Stimulated activated CD8-positive, alpha-beta memory T cell treated with anti-CD3 and anti-CD28 coated beads, Interleukin-7, amount 100 ng/mL, for 4 hours (primary cell): ENCODE measurements at places on chromosomes 4 and X.

GRCh38 chr4:103050736-103051436, 25.7 kb downstream of the SLC9B2 start:
- DNase-seq = no peak

DNA sequence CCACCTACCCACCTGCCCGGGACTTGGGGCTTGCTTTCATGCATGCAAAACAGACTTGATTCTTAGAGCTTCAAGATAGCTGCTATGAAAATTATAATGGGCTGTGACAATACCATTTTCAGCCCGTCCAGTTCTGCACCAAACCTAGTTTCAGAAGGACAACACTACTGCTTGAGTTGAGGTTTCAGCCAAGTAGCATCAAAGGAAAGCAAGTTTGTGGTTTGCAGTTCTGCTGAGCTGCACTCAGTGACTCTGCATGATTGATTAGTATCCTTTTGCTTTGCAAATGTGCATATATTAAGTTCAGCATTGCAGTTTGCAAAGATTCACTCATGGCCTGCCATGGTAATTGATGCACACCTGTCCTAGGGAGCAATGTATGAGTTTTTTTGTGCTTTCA, 442.7 kb downstream of the RPA4 start:
- no peak for DNase-seq

DNA sequence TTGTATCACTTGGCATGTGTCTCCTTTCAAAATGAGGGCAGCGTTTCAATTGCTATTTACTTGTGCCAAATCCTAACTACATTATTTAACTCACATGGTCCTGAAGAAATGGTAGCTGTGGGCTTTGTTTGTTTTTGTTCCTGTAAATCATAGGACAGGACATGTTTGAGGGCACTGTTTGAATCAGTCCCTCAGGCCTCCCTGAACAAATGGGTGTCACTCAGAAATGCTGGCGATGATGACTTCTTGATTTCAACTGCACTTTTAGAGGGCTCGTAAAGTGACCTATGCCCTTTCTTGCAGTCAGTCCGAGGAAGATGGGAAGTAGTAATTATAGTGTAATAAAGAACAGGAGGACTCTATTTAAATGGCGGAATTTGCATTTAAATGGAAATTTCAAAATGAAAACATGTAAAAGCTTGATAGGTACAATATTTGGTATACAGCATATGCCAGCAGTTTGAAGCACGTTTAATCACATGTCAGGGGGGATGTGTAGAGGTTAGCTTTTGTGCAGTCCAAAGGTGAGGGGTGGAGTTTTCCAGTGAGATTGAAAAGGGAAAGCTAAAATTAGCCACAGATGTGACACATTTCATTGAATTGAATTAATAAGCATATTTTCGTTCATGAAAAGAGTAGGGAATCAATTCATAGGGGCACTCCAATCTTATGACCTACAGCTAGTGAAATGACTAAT, 1958.7 kb upstream of the IGFBP7 start:
- no peak for DNase-seq

DNA sequence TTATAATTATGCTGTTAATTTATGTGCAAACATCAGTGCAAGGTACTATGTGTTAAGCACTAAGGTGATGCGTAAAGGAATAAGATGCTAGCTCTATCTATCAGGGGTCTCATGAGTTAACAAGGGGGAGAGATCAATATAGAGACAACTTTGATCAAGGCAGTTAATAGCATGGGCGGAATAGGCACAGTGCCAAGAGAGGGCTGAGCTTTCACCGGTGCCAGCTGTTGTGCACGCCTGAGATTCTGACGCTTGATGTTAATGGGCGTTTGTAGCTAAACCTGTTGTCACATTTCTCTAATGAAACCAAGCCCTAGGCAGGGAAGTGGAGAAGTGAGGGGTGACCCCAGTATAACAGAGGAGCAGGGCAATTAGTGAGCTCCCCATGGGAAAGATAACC, 86.0 kb upstream of the NMU start:
- no peak for DNase-seq
